D341Med (cell line): ENCODE measurements at places on chromosomes 3 and 15.

DNA sequence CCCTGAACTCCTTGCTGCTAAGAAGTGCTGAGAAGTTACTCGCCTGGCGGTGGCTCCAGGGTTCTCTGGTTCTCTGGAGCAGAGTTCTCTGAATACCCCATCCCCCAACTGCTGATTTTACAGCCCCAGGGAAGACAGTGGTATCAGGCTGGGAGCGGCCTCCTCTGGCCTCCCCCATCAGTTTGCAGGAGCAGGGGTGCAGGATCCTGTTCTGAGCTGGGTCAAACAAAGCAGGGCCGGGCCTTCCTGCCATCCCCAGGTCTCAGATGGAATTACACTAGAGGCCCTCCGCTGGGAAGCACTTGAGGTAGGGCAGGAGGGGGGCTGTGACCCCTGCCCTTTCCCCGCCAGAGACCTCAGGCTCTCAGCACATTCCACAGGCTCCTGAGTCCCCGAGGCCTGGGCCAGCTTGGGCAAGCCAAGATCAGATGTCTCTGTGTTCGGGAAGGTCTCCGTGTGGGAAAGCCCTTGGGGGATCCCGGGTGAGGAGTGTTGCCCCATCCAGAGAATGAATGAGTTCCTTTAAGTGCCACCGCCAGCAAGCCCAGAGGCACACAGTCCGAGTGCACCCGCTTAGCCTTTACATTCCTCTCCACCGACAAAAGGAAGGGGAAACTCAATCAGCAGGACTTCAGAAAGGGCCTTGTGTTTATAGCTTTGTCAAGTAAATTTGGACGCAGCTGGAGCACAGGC lies 149.9 kb downstream of the LRRK1 start:
- DNase-seq = no peak

DNA sequence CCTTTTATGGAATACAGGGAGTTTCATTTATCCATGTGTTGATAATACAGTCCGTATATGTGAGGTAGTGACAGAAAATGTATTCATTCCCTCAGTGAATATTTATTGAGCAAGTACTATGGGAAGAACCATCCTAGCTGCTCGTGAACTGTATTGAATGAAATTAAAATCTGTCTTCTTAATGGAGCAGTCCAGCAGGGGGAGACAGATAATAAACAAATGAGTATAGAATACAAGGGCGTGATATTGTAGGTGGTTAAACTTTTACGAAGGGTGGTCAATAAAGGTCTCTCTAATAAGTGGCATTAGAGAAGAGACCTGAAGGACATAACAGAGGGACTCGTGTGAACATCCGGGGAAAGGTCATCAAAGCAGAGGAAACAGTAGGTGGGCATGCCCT lies 62.7 kb upstream of the OSTN start:
- peak; percentile 33 for DNase-seq

DNA sequence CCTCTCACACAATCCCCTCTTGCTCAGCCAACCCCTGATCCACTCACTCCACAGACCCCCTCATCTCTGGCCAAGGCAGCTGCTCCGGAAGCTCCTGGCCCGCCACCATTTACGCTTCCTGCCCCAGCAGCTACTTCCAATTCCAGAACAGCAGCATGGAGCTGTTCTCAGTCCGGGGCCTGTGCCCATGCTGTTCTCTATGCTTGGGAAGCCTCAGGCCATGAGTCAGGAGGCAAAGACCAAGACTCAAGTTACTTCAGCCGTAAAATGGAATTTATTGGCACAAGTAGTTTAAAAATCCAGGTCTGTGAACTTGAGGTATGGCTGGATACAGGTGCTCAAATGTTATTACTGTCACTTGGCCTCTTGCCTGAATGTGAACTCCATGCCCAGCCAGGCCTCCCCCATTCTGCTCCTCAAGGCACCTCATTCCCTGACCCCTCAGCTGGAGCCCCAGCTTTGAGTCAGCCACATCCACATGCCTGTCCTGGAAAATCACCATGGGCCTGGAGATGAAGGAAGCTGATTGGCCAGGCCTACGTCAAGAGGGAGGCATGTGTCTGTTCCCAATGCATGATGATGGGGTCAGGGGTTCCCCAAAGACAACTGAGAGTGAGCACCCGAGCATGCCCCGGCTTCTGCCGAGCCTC lies 31.4 kb upstream of the CACNA2D2 start:
- no peak for DNase-seq

DNA sequence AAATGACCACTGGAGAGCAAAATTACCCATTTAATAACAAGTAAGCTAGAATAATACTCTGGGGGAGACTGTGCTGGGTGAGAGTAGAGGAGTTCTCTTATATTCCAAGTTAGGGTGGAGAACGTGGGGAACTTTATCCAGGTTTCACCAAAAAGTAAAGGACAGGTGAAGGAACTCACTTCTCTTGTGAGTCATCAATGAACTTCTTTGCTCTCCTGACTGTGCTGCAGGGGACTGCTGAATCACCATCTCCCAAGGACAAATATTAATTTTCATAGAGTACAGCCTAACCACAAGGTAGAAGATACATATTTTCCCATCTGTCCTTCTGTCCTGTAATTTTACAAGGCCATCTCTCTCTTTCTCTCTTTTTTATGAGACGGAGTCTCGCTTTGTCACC lies 8.3 kb upstream of the PDCD6IP start:
- no peak for DNase-seq

GRCh38 chr15:37789397-37789786 lies 145.0 kb upstream of the TMCO5A start:
- no peak for DNase-seq

DNA sequence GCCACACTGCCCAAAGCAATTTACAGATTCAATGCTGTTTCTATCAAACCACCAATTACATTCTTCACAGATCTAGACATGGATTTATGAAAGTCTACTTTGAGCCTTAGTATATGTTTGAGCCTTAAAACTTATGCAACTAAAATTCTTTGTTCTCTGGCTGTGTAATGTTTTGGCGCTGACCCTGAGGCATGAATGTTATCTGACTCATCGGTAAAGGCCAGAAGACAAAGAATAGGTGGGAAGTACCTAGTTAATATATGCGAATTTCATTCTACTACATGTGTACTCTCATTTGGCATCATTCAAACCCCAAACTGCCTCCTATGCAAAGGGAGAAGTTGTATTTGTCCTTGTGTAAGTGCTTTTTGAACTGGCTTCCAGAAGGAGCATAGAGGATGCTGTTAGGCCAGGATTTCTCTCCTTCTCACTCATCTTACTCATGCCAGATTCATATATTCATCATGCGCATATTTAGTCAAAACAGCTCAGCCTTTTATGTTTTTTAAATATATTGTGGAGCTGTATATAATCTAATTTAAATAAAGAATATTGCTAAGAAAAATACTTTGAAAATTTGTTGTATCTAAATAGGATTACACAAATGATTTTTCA lies 204.2 kb downstream of the NFKBIZ start:
- no peak for DNase-seq

GRCh38 chr3:24628523-24629258 lies 134.0 kb upstream of the THRB start:
- DNase-seq = no peak

DNA sequence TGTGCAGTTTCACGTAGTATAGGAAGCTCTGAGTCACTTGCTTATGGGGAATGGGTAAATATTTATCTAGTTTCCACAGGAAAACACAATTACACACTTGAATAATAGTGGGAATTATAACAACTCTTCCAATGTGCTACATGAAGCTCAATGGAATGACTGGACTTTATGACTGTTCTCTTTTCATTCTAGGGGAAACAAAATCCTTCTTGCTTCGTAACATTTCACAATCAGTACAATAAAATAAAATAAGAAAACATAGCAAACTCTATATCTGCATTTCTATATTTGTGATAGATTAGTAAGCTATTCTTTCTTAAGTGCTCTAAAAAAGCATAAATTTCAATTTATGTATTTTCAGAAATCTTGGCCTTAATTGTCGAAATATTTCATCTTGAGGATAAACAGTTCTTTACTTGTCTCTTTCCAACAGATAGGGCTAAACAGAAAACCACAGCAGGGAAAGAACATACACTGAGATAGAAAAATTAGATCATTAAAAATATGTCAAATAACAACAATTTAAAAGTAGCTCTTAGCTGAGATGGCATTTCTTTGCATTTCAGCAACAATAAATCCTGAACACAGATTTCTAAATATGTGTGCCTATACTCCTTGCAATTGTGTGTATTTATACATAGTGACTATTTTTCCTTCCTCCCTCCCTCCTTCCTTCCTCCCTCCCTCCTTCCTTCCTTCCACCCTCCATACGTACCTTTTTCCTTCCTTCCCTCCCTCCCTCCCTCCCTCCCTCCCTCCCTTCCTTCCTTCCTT lies 395.5 kb upstream of the KCNMB2 start:
- DNase-seq = no peak

GRCh38 chr3:53830944-53831343 lies 15.3 kb downstream of the CHDH start:
- no peak for DNase-seq

- DNase-seq = no peak
Measured at GRCh38 chr15:44659056-44659455, 4.4 kb downstream of the SPG11 start.

DNA sequence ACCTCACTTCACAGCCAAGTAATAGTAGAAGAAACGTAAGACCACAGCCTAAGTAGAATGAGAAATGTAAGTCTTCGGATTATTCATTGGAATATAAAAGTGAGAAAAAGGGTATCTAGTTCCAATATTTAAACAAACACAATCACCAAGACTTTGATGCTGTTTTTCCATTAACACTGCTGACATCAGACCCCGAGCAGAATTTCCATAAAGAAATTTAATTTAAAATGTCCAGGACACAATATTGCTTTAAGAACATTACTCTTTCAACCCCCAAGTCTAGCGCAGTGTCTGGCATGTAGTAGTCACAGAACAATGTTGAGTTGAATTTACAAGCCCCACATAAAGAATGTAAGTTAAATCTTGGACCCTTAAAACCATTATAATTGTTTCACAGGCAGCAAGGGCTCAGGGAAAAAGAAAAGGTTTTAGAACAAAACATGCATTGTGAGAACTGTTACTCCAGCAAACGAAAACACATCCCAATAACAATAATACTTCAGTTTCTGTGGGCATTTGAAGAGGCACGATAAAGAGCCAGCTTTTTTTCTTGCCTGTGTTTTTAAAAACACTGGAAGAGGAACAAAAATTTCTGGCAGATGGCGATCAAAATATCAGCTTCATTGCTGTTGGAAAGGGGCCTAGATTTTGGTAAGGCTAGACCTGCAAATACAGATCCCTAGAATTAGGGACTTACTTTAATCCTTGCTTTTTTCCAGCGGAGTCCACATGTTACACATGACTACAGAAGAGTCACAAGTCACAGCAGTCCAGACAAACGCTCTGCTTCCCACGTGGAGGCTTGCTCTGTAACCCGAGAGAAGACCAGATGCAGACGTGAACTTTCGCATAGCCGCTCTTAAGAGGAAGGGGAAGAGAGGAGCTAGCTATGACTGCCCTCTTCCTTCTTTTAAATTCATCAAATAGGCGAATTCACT lies 77.9 kb upstream of the IGSF10 start:
- peak; percentile 55 for DNase-seq

DNA sequence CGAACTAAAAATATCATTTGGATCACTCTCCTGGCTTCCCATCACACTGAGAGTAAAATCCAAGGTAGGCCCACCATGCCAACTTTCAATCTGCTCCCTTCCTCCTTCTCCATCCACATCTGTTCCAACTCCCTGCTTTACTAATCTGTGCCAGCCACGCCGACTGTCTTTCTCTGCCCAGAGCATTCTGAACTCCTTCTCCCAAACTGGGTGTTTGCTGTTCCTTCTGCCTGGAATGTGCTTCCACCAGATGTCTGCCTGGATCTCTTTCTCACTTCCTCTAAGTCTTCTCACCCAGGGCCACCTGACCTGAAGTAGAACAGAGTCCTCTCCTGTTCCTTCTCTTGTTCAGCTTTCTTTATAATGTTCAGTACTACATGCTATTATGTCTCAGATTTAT lies 5.6 kb upstream of the ARL8B start:
- DNase-seq = no peak

DNA sequence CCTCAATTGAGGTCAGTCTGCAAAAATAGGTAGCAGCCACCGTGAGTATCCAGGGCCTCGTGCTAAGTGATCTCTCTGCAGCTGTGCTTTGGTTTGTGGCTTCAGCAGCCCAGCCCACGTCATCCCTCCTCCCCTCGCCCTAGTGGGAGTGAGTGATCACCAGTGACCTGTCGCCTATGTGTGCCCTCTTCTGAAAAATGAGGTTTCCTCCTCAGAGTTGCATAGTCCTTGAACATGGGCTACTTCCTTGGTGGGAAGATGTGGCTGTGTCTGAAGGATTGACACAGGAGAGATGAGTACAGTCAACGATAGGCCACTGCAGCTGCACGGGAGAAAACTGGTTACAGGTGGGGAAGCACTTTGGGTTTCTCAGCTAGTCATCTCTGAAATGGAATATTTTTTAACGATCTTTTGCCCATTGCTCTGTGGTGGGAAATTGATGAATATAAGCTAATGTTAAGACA lies 144.8 kb upstream of the BHLHE40 start:
- no peak for DNase-seq

DNA sequence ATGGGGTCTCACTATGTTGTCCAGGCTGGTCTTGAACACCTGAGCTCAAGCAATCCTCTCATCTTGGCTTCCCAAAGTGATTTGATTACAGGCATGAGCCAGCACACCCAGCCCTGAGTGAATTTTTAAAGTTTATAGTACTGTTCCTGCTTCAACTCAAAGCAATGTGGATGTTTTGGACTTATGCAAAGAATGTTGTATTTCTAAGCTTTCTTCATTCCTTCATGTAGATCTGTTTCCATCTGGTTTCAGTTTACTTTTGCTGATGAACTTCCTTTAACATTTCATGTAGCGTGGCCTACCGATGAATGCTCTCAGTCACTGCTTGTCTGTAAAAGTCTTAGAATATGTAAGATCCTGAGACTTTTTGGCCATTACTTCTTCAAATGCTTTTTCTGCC lies 23.2 kb downstream of the NRG4 start:
- no peak for DNase-seq

DNA sequence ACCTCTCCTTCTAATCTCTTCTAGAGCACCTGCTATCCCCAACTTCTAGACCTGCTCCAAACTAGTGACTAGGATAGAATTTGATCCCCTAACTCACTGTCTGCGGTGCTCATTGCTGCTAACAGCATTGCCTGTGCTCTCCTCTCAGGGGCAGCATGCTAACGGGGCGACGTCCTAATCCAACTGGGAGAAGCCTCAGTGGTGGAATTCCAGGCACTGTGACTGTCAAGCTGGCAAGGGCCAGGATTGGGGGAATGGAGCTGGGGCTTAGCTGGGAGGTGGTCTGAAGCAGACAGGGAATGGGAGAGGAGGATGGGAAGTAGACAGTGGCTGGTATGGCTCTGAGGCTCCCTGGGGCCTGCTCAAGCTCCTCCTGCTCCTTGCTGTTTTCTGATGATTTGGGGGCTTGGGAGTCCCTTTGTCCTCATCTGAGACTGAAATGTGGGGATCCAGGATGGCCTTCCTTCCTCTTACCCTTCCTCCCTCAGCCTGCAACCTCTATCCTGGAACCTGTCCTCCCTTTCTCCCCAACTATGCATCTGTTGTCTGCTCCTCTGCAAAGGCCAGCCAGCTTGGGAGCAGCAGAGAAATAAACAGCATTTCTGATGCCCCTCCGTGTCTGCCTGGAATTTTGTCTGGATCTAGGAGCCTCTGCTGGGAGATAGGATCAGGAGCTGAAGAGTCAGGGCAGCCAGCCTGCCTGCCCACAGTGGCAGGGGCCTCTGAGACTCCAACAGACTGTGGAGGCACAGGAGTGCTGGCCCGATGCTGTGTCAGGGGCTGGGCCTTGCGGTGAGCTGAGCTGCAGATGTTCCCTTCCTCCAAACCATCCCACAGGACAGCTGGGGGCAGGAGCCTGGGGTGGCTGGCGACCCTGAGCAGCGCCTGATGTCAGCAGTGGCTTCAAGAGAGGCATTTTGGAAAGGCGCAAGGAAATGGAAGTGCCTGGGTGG lies 3.0 kb downstream of the ISLR start:
- DNase-seq = no peak
